CD4-positive, alpha-beta T cell treated with Interleukin-1 beta for 1 hour (primary cell): ENCODE measurements at places on chromosomes 7 and 10.

- DNase-seq: no peak
Measured at GRCh38 chr10:98560565-98560964, 113.8 kb upstream of the HPS1 start.

DNA sequence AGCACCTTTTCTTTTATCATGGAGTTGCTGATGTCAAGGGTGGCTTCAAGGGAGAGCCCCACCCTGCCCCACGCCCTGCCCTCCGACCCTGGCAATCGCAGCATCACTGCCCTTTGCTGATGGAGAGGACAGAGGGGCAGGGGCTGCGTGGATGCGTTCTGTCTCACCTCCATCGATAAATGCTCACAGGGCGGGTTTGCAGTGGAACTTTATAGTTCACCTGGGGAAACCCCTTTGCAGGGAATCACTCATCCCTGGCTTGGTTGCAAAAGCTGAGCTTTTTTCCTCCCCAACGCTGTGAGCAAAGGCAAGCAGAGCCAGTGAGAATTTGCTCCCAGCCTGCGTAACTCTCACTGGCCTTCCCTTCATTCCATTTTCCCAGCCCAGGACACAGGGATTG, 176.8 kb downstream of the WDR37 start:
- DNase-seq: no peak

- DNase-seq: no peak
Measured at GRCh38 chr10:110016039-110016438, 8.3 kb downstream of the ADD3 start.

- DNase-seq: no peak
Measured at GRCh38 chr7:120436487-120437060, 163.6 kb downstream of the KCND2 start.
